AML-193 (cell line): ENCODE measurements at places on chromosomes 12 and 14.

GRCh38 chr12:126384026-126384564 lies 1318.9 kb downstream of the AACS start:
- DNase-seq: no peak

DNA sequence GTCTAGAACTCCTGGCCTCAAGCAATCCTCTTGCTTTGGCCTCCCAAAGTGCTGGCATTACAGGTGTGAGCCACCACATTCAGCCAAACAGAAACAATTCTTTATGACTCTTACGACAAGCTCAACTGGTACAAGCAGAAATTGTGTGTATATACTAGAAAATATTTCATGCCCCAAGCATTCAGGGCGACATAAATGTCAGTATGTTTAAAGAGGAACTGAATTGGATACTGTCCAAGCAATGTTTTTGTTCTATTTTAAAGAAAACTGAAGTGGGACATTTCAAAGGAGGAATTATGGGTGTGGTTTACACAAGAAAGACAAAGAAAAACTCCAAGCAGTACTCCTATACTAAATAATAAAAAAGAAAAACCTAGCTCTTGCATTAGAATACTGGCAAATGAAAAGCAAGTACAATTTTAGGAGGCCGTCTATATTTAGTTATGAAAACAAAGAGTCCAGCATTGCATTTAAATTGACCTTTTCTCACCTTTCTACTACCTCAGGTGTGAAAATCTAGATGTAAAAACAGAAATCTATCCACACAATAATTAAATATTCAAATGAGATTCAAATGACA lies 48.9 kb downstream of the PPP1R12A start:
- DNase-seq: no peak

GRCh38 chr14:34496679-34497513 lies 34.9 kb upstream of the SPTSSA start:
- no peak for DNase-seq

- no peak for DNase-seq
Measured at GRCh38 chr12:7937833-7938506, 2.0 kb upstream of the SLC2A3 start.

- DNase-seq: no peak
Measured at GRCh38 chr14:58813745-58814144, 176.0 kb downstream of the DACT1 start.

DNA sequence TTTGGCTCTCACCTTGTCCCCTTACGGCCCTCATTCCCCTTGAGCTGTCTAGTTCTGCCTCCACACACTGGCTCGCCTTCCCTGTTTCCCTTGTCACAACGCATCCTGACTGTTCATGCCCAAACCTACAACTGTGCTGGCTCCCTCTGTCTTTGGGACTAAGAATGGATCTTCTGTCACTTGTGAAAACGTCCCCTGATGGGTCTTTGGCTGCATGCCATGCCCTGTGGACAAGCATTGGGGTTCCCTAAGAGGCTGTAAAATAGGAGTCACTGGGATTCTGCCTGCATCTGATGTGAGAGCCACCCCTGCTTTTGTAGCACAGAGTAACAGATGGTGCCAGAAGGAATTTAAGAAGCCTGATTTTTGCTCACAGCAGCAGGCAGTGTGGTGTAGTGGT lies 285.3 kb upstream of the CRY1 start:
- DNase-seq: no peak

- DNase-seq: no peak
Measured at GRCh38 chr12:76303989-76304460, 44.2 kb downstream of the BBS10 start.

- DNase-seq: no peak
Measured at GRCh38 chr14:73149753-73150152, 13.4 kb downstream of the PSEN1 start.

DNA sequence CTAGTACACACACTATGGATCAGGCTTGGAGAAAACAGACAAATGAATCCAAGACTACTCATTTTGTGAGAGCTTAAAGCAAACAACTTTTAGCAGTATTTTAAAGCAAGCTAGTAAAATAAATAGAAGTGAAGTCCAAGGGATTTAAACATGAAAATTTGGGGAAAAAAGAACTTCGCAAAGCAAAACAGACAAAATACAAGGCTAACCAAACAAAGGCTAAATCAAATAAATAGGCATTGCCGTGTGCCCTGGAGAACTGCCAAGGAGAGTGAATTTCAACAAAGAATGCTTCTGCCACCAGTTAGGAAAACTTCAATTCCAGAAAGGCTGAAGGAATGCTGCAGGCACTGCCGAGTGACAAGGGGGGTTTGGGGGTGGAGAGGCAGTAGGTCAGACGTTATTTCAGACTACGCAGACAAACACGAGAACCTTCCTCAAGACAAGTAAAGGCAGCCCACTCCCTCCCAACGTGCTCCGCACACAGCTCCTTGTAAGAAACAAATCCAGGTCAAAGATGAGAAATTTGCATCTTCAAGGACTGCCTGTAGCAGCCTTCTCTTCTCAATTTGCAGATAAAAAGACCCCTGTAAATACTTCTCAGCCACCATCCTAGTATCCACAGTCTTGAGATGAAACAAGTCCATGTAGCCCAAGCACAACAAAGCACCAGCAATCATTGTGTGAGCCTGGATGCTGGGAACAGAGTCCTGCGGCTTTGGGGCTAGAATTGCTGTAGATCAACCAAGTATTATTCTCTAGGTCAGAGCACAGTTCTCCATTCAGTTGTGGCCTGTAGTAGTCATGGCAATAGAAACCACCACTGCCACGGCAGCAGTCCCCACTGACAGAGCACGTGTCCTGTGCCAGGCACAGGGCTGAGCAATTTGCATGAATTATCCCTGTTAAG lies 43.3 kb downstream of the EFCAB11 start:
- DNase-seq: no peak

DNA sequence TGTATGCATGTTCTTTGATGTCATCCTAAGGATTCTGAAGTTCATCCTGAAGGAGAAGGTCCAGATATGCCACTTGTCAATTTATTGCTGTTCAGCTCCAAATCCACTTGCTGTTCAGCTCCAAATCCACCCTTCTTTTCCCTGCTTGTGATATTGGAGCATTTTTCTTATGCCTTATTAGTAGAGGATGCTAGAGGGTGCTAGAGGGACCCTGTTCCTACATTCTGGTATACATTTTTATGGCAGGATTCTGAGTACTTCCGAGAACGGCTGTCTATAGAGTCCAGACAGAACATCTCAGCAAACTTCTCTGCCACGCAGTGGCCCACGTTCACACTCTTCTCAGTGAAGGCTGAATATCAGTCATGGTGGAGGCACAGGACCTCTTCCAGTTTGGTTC lies 406.7 kb downstream of the NOVA1 start:
- DNase-seq: no peak

DNA sequence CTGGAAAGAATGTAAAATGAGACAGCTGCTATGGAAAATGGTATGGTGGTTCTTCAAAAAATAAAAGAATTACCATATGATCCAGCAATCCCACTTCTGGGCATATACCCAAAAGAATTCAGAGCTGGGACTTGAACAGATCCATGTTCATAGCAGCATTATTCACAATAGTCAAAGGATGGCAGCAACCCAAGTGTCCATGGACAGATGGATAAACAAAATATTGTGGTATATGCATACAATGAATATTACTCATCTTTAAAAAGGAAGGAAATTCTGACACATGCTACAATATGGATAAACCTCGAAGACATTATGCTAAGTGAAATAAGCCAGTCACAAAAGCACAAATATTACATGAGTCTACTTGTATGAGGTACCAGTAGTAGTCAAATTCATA lies 9.1 kb downstream of the RAB2B start:
- DNase-seq: no peak

- peak; percentile 38 for DNase-seq
Measured at GRCh38 chr12:71780237-71780822, 25.7 kb downstream of the RAB21 start.

GRCh38 chr14:88613552-88614010 lies 50.7 kb downstream of the ZC3H14 start:
- peak; percentile 65 for DNase-seq

DNA sequence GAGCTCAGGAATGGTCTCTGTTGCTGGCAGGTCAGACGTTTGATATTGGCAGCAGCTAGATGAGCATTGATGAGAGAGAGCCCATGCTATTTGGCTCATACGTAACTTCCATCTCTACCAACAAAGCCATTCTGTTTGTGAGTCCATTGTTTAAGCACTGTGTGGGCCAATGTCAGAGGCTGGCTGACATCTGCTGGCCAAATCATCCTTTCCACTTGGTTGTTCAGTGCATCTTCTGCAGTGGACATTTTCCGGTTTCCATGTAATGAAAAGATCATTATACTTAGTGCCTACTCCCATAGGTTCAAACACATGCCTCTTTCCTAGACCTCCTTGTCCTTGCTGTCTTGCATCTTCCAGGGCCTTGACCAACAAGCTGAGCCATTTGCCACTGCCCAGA lies 59.2 kb downstream of the IFT81 start:
- no peak for DNase-seq

DNA sequence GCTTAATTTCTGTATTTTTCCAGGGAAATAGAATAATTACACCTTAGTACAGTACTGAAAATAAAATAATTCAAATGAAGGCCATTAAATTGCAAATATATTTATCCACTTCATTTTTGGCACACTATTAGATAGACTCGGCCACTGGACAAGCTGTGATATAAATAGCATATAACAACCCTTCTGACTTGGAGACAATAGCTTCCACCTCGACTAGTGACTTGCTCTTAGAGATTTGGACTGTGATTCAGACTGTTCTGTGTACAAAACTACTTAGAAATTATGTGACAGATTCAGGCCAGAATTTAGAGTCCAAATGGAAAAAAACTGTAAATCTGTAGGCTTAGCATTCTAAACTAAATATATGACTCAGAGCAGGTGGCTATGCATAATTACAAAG lies 949.9 kb downstream of the LRFN5 start:
- no peak for DNase-seq

GRCh38 chr14:106619606-106620005 lies 1093.2 kb downstream of the TMEM121 start:
- DNase-seq: peak; percentile 41

GRCh38 chr14:55547650-55548315 lies 32.2 kb upstream of the KTN1 start:
- DNase-seq: no peak

DNA sequence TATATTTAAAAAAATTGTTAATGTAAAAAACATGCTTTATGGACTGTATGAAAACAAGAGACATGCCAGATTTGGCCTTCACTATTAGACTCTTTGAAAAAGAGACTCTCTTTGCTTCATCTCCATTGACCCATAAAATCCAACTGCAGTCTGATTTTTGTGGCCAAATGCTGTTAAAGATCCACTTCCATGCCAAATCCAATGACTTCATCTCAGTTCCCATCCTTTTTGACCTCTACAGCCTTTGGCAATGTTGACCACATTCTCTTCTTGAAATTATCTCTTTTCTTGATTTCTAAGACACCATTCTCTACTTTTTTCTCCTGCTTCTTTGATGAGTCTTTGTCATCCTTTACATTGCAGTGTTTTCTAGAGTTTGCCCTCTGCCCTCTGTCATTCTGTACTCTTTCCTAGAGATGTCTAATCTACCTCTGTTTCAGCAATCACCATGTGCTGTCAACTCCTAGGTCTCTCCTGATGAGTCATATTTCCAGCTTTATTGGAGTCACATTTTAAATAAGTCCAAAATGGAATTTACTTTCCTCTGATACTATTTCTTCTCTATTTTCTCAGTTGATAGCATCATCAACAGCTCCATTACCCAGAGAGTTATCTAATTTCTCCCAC lies 2.4 kb downstream of the TMPRSS12 start:
- no peak for DNase-seq

DNA sequence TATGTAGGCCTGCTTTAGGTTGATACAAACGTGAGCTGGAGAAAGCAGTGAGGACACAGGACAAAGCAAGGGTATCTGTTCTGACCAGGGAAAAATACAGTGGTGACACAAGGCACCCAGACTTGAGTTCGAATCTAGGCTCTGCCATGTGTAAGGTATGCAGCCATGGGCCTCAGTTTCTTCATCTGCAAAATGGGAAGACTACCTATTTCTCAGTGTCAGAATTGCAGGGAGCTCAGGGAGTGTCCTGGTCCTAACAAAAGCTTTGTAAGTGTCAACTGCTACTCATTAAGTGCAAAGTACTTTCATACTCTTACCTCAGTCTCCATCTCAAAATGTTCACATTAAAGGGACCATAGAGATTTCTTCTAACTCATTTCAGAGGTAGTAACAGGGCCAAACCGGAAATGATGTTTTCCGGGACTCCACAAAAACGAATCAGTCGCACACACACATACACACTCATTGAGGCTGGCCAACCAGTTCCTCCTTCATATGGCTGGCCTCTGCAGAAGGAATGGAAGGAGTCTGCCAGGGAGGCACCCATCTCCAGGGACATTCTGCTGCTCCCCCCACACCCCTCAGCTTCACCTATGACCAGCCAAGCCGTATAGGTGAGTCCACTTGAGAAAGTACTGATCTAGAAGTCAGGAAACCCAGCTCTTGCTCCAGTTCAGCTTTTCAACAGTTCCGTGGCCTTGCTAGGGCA lies 7.8 kb downstream of the CTDSP2 start:
- no peak for DNase-seq

DNA sequence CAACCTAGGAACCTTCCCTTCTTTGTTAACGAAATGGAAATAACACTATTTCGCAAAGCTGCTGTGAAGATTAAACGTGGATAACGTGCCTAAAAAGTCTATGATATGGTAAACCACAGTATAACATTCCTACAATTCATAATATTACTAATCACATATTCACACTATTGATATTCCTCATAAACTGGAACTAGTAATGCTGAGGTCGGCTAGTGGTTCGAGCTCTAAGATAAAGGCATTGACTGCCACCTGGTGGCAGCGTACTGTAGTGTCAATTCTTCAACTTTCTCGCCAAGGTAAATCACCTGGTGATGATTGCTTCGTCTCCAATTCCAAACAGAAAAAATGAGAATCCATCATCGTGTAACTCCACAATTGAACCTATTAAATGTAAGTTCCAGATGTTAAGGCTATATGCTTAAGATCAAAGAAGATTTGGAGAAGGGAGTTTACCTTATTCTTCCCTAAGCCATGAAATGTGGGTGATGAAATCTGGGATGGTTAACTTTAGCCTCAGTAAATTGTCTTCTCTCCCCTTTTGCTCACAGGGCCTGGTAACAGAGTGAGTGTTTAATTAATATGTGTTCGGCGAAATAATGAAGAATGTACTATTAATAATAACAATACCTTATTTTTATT lies 197.5 kb upstream of the TMEM132C start:
- DNase-seq: peak; percentile 1

GRCh38 chr14:61627612-61628011 lies 67.7 kb upstream of the HIF1A start:
- no peak for DNase-seq

GRCh38 chr14:72892103-72892878 lies 1.6 kb downstream of the DPF3 start:
- no peak for DNase-seq

DNA sequence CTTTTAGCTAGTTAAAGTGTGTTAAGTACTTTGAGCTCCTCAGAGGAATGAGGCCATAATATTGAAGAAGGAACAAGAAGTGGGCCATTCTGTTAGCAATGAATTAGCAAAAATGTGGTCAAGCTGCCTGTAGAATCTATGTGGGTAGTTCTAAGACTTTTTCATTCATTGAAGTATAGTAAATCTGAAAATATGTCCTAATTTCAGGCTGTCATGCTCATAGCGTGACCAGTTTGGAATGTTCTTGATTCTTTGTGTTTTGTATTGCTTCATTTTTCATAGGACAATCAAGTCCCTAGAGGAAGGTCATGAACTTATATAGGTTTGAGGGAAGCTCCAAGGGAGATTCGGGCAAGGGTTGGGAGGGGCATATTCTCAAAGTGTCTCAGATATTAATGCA lies 11.4 kb downstream of the ATP23 start:
- no peak for DNase-seq
